ENCODE measurements at places on chromosomes 2 and 18.

DNA sequence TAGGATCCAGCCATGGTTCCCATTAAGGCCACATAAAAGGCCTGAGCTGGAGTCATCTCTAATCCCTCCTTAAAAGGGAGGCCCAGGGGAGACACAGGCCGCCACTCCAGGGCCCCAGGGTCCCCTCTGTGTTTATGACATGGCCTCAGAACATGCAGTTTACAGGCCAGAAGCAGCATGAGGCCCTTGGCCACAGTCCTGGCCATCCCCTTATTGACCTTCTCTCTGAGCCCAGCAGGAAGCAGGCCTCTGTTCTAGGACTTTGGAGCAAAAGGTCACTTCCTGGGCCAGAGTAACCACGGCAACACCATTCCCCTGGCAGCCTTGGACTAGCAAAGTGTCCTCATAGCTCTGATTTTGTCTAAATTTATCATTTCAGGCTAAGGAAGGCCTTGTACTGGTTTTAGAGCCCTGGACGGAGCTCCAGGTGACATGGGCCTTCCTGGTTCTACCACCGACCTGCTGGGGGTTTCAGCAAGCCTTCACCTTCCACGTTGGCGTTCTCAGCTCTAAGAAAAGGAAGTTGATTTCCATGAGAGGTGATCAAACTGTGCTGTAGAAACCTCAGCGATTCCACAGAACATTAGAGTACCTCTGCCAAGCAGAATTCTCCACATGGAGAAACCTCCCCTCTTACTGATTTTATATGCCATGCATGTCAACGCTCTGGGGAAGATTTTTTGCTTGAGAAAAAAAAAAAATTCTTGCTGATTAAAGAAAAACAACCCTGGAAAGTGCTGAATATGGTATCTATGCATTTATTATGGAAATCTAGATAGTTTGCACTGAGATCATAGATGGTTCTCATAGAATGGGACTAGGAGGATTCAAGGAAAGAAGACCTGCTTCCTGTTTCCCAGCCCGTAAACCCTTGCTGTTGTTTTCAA, 53.7 kb downstream of the HS1BP3 start:
- DNase-seq = no peak

DNA sequence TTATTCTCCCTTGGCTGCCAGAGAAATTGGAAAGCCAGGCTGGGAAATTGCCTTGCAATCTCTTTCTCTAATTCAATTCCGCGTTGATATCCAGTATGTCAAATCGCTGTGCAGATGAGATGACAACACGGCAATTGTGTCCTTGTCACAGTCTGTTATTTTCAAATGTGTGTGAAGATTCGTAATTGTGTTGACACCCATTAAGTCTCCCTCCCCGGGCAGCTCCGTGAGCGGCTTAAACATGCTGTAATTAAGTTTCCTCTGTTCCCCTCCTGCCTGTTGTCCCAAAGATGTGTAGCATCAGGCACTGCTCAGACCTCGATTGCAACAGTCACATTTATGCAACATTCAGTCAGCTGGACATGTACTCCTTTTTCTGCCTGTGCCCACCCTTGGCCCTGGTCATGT, 209.5 kb downstream of the LPIN1 start:
- DNase-seq = no peak

DNA sequence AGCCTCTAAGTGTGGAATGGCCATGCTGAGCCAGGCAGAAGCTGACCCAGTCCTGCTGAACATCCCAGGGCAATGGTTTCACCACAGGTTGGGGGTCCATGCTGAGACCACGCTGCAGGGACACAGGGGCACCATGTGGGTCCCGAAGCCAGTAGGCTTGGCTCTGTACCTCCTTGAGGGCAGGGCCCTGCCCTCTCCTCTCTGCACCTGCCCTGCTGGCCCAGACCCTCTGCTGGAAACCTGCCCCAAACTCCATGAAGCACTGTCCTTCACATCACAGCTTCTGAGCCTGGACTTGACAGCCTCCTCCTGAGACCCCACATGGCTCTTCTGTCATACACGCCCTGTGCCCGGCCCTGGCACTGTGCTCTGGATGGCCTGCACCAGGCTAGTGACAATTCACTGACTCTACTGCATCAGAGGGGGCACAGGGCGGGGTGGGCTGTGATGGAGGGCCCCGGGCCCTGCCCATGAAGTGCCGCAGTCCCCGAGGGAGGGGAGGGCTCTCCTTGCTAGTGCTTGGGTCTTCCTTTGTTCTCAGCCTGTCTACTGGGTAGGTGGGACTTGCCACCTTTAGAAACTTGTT, 24.7 kb downstream of the HS6ST1 start:
- no peak for DNase-seq

DNA sequence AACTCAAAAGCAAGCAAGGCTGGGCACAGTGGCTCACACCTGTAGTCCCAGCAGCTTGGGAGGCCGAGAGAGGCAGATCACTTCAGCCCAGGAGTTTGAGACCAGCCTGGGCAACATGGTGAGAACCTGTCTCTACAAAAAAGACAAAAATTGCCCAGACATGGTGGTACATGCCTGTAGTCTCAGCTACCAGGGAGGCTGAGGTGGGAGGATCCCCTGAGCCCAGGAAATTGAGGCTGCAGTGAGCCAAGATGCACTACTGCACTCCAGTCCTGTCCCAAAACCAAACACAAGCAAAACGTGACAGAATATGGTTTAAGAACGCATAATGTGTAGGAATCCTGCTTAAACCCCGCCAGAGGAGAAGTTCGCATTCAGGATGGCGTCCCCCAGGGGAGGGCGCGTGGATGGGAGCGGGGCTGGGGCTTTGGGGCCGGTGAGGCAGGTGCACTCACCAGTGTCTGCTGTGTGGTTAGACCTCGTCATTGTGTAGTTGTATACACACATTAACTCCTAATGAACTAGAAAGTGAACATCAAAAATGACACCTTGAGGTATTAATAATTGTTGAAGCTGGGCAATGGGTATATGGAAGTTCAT, 5.4 kb downstream of the COLEC11 start:
- no peak for DNase-seq

GRCh38 chr2:43507137-43507536, 88.7 kb downstream of the THADA start:
- DNase-seq = no peak

GRCh38 chr2:240967681-240968621, 30.5 kb upstream of the SNED1 start:
- DNase-seq = no peak

- no peak for DNase-seq
Observed at GRCh38 chr18:49024804-49025421, 74.1 kb upstream of the SMAD7 start.
